ENCODE measurements at places on chromosomes 11 and 22.

DNA sequence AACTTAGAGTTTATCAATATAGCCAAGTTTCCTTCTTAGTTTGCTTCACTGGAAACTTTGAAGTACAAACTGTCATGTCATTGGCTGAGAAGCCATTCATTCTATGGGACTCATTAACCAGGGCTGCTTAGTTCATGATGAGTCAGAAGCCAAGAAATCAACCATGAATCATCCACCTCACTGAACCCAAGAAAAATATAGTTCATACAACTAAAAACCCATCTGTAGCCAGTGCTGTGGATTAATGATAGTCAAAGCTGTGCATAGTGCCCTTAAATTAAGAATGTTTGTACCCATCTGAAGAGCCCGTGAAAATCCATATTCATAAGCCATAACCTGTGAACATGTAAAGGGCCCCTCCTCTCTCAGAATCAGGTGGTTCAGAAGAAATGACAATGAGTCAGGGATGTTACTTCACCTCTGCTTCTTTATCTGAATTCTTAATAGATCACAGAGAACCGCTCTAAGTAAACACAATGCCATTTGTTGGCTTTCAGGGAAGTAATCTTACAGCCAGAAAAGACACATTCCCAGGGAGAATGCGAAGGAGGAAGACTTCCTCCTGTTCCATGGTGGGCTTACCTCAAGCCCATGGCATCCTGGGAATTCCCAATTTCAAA is 25.4 kb downstream of the MMP20 start:
- no peak for DNase-seq

GRCh38 chr11:123707606-123708205 is 33.8 kb downstream of the ZNF202 start:
- DNase-seq: no peak

DNA sequence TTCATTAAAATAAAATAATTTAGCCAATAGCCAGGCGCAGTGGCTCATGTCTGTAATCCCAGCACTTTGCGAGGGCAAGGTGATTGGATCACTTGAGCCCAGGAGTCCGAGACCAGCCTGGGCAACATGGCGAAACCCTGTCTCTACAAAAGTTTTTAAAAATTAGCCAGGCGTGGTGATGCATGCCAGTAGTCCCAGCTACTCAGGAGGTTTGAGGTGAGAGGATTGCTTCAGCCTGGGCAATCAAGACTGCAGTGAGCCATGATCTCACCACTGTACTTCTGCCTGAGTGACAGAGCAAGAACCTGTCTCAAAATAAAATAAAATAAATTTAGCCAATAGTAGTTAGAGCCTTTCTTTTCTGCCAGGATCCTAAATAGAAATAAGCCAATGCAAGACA is 12.2 kb downstream of the HPS5 start:
- peak; percentile 78 for DNase-seq

DNA sequence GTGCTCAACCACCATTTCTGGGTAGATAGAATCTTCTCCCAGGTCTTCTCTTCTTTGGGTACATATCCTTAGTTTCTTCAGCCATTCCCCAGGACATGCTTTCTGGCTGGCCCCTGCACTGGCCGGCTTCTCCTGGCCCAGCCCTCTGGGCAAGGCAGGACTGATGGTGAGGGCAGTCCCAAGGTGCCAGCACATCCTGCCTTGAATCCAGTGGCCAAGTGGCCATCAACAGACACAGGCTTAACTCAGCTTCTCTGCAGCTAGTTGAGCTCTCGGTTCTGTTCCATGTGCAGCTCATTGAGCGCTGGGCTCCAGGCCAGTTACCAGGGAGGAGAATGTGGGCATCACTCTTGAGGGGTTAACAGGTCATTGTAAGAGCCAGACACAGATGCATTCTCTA is 17.6 kb downstream of the SMIM38 start:
- DNase-seq: no peak

Measured in left lobe of liver (tissue), 2 donors.